ENCODE measurements at places on chromosomes 6 and 20.

- no peak for DNase-seq
These were observed 32.5 kb upstream of the DLGAP4 start for GRCh38 chr20:36273414-36274180.

- DNase-seq = no peak
These were observed 172.8 kb downstream of the GJA1 start for GRCh38 chr6:121608270-121608669.

DNA sequence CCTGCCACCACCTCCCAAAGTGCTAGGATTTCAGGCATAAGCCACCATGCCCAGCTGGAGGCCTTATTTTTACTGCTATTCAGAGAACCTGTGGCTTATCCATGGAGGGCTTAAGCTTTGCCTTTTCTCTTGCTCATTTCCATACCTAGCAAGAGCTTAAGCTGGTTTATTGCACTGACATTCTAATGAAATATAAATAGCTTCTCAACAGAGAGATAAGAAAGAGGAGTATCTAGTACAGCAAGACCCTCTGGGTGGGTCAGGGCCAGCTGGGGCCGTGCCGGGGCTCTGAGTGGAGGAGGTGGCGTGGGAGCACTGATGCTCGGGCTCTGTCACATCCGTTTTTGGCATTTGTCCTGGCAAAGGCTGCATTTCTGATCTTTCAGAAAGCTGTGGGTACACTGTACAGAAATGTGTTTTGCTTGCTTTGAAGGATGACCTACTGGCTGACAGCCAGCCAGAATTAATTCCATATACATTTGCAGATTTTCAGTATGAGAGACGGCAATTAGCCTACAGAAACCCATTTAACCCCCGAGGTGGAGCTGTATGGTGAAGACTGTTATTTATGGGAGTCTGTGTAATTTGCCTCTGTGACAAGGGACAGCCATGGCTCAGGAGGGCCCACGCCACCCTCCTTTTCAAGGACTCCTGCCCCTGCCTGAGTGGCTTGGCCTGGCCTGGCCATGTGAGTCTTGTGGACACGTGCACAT is 181.6 kb upstream of the AKAP12 start:
- no peak for DNase-seq

DNA sequence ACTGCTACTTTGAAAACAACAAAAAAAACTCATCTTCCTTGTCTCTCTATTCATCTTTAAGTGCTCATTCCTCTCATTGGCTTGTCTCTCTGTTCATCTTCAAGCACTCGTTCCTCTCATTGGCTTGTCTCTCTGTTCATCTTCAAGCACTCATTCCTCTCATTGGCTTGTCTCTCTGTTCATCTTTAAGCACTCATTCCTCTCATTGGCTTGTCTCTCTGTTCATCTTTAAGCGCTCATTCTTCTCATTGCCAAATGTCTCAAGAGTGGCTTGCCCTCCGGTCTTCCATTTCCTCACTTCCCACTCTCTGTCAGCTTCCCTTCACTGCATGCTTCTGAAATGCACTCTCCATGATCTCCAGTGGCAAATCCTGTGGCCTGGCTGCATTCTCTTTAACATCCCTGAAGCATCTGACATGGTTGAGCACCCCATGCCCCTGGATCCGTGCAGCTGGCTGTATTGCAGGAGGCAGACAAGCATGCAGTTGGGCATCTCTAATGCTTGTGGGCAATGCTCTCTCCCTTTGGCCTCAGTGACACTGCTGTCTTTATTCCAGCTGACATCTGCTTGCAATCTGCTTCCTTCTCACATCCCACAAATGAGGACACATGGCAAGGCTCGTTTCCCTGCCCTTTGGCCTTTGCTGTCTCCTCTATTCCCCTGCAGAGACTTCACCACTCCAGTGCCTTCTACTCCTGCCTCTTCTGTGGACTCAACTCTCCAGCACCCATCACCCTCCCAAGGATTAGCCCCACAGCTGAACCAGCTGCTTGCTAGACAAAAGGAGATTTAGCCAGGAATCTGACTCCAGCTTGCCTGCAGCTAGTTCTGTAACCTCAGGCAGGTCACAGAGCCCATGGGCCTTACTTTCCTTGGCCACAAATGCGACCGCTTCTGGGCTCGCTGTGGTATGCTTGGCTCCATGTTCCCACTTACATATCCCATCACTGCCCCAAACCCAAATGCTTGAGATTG is 143.2 kb upstream of the SNX9 start:
- no peak for DNase-seq

DNA sequence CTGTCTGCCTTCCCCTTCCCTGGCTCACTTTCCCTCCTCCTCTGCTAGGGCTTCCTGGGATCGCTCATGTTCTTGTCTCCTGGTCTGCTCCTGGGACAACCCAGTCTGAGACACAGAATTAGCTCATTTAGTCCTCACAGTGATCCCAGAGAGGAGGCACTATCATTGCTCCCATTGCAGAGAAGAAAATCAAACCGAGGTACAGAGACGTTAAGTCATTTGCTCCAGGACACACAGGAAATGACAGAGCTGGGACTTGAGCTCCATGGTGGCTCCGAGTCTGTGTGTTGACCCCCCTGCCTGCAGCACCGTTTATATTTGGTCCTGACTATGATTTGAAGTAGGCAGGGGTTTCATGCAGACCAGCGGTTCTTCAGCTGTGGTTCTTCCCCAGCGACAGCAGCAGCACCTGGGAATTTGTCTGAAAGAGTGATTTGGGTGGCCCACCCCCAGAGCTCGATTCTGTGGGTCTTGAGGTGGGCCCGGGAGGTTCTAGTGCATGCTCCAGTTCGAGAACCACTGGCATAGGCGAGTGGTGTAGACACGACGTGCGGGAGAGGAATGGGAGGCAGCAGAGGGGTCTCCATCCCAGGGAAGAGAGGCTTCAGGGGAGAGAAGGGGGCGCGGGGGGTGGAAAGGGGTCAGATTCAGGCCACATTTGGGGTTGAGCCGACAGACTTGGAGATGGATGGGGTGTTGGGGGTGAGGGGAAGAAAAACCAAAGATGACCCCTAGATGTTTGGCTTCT is 24.7 kb downstream of the PCK1 start:
- no peak for DNase-seq
